ENCODE measurements at places on chromosomes 7 and 10.

- no peak for DNase-seq
These were observed 34.1 kb downstream of the KCNMA1 start for GRCh38 chr10:77603534-77603927.

GRCh38 chr10:59281861-59282260 lies 80.5 kb downstream of the FAM13C start:
- no peak for DNase-seq

DNA sequence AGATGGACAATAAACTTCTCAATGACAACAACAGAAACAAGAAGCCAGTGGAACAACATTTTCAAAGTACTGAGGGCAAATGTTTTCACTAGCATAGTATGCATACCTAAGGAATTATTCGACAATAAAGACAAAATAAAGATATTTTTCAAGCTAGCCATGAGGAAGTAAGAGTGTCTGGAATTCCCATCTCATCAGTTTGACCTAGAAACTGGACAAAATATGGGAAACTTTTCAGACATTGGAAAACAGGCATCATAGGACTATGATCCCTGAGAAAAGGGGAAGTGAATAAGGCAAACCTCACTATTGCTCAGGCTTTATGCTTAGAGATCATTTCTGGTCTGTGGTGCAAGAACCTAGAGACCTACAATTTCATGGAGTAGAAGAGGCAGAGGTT lies 86.3 kb downstream of the OAT start:
- DNase-seq, result no peak

DNA sequence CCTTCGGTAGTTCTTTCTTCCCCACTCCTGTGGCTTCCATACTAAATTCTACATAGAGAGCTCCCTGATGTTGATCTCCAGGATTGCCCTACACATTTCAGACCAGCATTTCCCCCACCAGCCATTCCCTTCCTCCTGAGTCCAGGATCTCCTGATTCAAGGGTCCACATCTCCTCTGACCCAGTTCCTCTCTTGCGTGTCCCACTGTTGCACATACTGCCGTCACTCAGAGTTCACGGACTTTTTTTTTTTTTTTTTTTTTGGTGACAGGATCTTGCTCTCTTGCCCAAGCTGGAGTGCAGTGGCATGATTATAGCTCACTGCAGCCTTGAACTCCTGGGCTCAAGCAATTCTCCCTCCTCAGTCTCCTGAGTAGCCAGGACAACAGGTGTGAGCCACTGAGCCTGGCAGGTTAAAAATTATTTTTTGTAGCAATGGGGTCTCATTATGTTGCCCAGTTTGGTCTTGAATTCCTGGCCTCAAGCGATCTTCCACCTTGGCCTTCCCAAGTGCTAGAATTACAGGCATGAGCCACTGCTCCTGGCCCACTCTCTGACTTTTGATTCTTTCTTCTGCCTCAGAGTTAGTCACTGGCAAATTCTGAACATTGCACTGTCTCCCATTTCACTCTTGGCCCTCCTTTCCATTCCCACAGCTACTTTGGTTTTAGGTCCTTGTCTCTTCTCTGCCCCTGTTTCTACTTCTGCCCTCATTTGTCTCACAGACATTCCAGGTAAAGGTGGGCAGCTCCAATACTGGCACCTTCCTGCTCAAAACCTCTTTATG lies 29.6 kb upstream of the ZRANB1 start:
- DNase-seq, result no peak

All from NCI-H2107 (cell line).